Mucosa of descending colon (tissue), 3 donors: ENCODE measurements at places on chromosomes 7 and 10. TPM values are rescaled to one million over a fixed set of nuclear protein-coding genes. Genes with fewer than 3 reads are reported as not detected.

DNA sequence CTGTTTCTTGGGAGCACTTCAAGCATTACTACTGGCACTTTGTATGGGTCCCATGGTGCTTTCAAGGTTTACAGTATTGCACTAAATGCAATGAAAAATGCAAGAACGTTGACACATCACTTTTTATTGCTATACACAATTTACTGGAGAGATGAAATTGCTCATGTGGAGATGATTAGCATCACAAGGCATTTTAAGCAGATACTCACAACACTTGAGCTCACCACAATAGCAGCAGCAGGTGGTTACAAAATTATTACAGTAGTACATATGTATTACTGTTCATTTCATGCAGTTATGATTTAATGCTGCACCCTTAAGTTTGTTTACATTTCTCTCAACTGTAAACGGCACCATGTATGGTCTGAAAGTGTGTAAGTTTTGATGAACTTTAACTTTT is 537.7 kb downstream of the GRM8 start:
- no peak for DNase-seq

DNA sequence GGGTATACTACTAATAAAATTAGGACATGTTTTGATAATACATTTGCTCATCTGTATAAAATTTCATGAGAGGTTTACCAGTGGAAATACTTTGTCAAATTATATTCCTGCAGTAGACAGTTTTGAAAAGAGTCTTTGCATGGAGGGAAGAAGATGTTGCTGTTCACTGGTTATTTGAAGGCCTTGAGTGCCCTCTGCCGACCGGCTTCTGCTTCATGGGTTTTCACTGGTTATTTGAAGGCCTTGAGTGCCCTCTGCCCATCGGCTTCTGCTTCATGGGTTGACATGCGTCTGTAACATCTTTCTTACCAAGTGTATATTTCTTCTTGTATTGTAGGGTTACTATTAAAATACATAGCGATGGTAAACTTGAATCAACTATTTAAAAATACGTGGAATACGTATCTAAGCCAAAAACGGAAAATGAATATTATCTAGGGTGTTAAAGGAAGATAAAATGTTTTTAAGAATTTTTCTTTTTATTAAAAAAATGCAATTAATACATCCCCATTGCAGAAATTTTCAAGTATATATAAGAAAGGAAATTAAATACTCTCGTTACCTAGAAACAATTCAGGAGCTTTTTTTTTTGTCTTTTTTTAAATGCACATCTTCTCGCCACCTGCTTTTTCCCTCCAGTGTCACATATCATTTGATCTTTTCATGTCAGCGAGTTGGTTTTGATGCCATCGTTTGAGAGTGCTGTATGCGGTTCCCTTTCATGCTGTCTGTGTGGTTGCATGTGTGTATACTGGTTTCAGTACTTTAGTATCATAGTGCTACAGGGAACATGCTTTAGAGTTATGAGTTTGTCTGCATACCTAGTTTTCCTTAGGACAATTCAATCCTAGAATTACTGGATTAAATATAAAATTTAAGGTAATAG is 73.4 kb downstream of the SHH start:
- DNase-seq: peak; percentile 94

- no peak for DNase-seq
Observed at GRCh38 chr10:130053561-130053960, 57.1 kb downstream of the C10orf143 start.

- DNase-seq: no peak
Observed at GRCh38 chr10:91759581-91759986, 38.6 kb upstream of the TNKS2 start.

- DNase-seq: no peak
Observed at GRCh38 chr10:51981731-51982130, 282.3 kb upstream of the CSTF2T start.

DNA sequence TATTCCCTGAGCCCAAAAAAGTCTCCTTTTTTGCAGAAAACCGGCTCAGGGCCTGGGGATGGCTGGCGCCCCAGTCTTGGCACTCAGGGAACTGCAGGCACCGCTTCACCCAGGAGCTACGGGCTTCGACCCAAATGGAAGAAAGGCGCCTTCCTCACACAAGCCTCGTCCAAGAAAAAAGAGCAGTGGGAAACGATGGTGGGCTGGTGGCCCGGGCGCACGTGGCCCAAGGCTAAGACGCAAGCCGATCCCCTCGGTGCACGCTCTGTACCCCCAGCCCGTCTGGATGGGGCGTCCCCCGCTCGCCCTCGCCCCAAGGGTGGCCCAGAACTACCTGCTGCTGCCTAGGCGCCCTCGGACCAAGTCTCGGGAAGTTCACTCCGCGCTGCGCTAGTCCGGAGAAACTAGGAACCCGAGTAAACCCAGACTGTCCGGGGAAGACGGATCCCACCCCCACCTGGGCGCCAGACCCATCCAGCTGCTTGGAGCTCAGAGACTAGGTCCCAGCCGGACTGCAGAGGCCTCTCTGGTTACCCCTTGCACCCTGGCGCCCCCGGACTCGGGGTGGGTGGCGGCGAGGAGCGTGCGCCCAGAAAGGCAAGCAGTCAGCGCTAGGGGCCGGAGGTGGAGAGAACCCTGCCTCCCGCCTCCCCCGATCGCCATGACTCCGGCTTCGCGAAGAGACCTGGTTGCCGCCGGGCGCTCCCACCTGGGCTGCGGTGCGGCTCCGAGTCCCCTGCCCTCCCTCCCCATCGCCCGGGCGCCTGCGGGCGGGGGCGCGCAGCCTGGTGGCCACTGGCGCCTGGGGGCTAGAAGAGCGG is 76.4 kb downstream of the CALN1 start:
- no peak for DNase-seq

GRCh38 chr7:26944501-26945358 is 80.3 kb upstream of the SKAP2 start:
- no peak for DNase-seq

GRCh38 chr7:70380421-70381015 is 751.4 kb upstream of the GALNT17 start:
- no peak for DNase-seq

GRCh38 chr10:63563623-63564022 is 42.4 kb downstream of the REEP3 start:
- no peak for DNase-seq

- no peak for DNase-seq
Observed at GRCh38 chr10:51860257-51860656, 160.9 kb upstream of the CSTF2T start.

Gene ASB10
- total RNA-seq: not detected

Gene VAX1
- total RNA-seq: not detected

GRCh38 chr7:4015371-4015770 is 666.7 kb upstream of the FOXK1 start:
- no peak for DNase-seq
